ENCODE measurements at places on chromosomes 2 and 18.

DNA sequence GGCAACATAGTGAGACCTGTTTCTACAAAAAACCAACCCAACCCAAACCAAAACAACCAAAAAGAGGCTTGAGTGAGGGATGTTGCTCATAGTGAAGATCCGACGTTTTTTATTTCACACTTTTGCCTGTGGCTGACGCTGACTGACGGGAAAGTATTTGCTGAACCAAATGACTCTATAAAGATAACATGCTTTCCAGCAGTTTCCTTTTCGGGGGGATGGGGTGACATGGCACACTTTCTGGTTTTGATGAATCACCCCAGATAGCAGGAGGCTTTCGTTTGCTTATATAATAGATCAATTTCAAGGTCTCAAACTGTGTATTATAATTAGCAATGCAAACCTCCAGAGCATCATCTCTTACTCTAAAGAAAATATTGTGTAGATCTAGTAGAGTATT lies 150.8 kb downstream of the AQP4 start:
- no peak for DNase-seq

DNA sequence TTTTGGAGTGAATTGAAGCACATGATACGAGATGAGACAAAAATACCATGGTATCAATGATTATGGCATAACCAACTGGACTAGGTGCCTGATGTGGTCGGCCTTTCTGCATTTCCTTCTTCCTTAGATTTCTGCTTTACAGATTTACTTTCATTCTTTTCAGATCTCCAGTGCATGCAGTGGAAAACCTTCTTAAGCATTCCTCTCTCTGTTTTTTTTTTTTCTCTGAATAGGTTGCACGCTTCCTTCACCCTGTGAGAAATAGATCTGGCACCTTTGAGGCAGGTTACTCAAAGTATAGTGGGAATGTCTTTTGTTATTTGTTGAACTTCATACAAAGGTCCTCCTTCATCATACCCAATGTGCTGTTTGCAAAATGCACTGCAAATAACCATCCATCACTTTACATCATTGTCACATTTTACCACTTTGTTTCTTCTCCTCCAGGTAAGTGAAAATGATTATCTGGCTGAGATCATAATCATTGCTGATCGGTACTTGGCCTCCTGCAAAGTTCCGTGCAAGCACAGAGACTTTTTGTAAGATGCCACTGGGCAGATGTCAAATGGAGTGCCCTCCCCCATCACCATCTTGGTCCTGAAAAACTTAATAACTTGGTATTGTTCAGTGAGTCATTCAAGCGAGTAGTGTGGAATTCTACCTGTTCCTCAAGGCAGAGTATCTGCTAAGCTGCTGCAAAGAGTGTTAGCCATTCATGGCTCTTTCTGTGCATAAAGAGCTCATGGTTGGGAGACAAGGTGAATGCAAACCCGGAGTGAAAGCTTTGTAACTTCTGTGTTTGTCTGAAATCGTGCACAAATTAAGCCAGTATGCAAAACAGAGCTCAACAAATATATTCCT lies 30.0 kb upstream of the KLHL14 start:
- DNase-seq, result no peak

DNA sequence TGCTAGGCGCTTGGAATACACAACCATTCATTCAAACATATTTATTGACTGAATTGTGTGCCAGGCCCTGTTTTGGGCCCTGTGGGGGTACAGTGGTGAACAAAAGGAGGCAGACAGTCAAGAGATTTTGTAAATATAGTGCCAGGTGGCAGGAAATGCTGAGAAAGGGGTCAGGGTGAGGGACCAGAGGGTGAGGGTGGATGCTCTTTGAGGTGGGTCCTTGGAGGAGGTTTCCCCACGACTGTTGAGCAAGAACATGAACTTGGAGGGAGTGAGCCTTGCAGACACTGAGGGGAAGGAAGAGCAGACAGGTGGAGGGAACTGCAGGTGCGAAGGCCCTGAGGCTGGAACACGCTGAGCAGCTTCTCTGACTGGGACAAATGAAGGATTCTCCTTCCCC lies 40.7 kb downstream of the ODC1 start:
- no peak for DNase-seq

- DNase-seq, result no peak
These were observed 115.1 kb downstream of the ANKRD44 start for GRCh38 chr2:197195518-197195917.

- no peak for DNase-seq
These were observed 104.5 kb downstream of the HDAC4 start for GRCh38 chr2:239296020-239296932.

GRCh38 chr2:222897898-222898297 lies 37.1 kb downstream of the ACSL3 start:
- no peak for DNase-seq

- DNase-seq, result no peak
These were observed 17.4 kb downstream of the NDC80 start for GRCh38 chr18:2588666-2589344.

- DNase-seq, result no peak
These were observed 108.7 kb downstream of the ANKRD44 start for GRCh38 chr2:197201874-197202273.

DNA sequence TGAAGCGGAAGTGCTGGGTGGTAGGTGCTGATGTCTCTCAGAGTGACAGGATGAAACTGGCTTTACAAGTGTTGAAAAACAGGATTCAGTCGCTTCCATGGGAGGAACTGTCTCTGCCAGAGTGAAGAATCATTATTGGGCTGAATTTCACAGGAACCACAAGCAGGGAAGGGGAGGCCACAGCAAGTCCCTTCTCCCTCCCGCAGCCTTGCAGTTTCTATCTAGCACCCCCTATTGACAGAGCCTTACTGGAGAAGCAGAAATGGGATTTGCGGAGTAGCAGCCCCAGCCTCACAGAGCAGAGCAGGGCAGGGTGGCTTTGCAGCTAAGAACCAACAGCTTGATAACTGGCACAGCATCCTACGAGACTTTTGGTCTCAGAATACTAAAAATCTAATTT lies 33.3 kb upstream of the RMP24 start:
- no peak for DNase-seq

DNA sequence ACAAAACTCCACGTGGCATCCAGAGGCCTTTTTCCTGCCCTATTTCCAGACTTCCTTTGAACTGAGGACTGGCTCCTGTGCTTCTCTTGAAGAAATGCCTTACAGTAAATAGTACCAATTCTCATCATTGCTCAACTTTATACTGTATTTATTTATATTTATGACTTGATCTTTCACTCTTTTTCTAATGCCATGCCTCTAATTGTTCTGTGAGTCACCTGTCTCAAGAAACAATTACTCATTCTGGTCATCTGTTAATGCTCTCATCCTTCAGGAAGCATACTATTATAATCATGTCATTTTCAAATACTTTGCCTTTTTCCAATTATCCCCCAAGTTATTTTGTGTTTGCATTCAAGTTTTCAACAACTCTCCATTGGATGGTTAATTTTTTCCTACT lies 85.9 kb downstream of the DCDC2C start:
- no peak for DNase-seq

DNA sequence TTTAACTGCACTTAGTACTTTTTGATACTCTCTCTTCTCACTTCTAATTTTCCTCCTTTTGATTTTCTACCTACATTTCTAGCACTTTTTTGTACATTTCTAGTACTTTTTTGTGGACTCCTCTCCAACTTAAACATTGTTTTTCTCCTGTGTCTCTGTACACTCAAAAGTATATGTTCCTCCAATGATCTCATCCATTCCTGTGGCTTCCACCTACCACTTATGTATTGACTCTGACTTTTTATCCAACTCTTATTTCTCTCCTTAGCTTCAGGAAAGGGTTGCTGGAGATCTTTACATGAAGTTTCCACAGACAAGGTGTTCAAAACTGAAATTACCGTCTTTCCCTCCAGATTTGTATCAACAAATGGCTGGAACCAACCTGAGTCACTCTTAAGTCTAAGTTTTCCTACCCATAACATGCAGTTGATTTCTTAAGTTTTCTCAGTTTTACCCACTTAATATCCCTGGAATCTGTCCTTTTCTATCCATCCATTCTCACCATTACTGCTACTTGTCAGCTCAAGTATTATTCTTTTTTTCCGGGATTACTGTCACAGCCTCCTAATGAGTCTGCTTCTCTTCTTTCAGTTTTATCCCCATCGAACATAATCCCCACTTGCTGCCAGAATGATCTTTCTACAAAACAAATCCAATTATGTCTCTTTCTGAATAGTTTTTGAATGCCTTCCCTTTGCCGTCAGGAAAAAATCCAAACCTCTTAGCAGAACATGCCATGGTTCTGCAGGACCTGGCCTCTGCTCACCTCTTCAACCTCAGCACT lies 22.6 kb upstream of the PELI1 start:
- DNase-seq, result no peak

GRCh38 chr18:49162226-49162864 lies 211.6 kb upstream of the SMAD7 start:
- DNase-seq, result no peak

GRCh38 chr2:135255208-135255607 lies 203.1 kb downstream of the RAB3GAP1 start:
- DNase-seq, result no peak

DNA sequence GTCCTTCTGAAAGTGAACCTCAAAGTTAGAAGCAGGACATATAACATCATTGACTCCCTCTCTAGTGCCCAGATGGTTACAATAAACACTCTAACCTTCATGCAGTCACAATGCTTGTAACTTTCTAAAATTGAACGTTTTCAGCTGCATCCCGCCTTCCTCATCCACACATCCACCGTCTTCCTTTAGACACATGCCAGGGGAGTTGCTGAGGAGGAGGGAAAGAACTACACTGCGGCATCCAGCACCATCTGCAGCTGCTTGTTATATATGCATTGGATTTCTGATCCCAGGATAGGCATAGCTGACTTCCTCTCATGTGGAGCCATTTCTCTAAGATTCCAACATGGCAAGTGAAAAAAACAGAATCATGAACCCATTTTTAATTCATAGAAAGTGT lies 96.8 kb downstream of the FBXO15 start:
- DNase-seq, result no peak

DNA sequence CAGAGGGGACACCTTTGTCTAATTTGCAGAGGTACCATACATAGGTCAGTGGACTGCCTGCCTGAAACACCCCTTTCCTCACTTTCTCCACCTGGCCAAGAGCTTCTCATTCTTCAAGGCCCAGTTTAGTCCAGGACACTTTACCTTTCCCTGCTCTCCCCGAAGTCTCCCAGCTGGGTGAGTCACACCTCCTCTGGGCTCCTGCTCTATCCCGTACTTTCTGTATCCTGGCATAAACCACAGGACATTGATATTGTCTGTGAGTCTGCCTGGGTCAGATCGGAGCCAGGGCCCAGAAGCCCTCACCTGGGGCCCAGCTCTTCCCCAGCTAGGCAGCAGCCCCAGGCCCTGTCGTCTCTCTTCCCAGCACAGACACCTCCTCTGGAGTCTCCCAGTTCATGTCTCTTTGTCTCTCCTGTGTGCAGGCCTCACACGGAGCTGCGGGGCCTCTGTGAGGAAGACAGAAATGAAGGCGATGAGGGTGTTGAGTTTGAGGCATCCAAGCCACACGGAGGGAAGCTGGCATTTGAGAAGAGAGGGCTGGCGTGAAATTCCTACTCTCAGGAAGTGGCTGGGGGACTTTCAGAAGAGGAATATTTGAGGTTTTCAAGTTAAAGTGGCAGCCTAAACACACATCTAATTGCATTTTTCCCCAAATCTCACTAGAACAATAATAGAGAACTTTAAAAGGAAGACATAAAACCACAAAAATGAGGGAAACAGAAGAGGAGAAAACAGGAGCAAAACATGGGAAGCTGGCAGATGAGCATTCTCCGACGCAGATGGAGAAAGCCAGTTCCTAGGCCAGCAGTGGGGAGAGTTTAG lies 79.6 kb upstream of the LAPTM4A start:
- DNase-seq, result no peak

GRCh38 chr2:190184460-190184859 lies 121.9 kb upstream of the MSTN start:
- no peak for DNase-seq

GRCh38 chr2:218859556-218859987 lies at the start of gene WNT6:
TSS of gene WNT6 (plus strand) at chr2:218859805. CDS start at chr2:218860038, 233 bp downstream.
- peak; percentile 26 for DNase-seq

DNA sequence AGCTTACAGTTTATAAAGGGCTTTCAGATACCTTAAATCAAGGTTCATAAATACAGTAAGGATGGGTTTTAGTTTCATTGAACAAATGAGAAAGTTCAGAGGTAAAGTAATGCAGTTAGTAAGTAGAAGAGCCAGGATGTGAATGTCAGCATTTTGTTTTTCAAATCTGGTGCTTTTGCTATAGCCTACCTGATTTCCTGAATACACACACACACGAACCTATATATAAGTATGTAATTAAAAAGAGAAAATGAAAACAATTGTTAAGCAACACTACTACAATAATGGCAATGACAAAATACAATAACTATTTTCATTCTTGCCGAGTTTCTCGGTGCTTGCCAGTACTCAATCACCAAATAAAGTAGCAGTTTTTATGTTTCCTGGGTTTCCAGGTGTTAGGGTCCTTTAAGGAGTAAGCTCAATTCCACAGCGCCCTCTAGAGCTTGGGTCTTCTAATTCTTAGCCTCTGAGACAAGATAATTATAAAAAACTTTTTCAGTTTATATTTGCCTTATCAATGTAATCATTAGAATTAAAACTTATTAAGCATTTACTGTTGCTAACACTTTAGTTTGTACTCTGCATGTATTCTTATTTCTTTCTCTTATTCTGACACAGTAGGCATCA lies 512.9 kb upstream of the ACVR2A start:
- DNase-seq, result peak; percentile 71

DNA sequence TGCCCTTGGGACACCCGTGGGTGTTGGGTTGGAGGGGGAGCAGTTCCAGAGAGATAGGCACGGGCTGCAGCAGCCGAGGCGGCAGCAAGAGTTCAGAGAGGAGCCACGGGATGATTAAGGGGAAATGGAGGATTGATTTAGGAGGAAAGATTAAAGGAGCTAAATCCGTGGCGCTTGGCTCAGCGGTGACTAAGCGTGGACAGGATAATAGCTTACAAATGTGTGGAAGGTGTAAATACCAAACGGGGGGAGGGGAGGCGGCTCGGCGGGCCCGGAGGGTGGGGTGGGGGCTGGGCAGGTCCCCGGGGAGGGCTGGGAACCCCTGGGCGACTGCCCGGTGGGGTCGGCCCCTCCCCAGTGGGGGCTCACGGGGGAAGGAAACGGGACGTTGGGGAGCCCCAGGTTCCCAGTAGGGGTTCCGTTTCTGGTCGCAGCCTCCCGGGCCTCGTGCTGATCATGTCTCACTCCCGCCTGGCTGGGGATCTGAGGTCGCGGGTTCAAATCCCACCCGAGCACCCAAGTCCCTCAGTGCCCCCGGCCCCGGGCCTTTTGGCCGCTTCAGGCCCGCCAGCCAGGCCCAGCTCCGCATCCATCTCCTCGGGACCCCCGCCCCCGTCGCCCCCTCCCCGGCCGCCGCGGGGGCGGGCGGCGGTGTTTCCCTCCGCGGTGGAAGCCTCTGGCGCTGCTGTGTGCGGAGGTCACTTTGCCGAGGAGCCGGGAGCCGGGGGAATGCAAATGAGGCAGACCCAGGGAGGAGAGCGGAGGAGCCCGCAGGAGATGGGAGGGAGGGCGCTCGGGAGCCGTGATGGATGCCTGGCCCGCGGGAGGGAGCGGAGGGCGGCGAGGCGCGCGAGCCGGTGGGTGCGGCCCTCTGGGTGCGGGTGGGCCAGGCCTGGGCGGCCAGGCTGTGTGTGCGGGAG lies 8.1 kb downstream of the ASIC4 start:
- no peak for DNase-seq
